Stimulated activated CD8-positive, alpha-beta memory T cell treated with anti-CD3 and anti-CD28 coated beads, Interleukin-4, amount 100 ng/mL, for 1 hour (primary cell): ENCODE measurements at places on chromosomes 3 and 15.

DNA sequence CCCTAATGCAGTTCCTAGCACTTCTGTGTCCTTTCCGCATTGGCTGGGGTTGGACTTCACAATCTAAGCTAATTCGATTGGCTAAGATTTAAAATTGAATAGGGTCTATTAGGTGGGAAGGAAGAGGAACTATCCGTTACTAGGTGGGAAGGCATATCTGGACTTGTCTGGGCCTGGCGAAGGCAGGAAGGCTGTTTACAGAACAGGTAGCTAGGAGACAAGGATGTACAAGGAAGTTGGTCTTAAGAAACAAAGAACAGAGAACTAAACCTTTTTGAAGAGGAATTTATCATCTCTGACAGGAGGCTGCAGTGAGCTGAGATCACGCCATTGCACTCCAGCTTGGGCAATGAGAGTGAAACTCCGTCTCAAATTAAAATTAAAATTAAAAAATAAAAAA, 17.3 kb upstream of the ATG7 start:
- no peak for DNase-seq

GRCh38 chr3:17747890-17748247, 5.4 kb upstream of the TBC1D5 start:
- no peak for DNase-seq

GRCh38 chr15:70063261-70063925, 34.3 kb downstream of the TLE3 start:
- DNase-seq = no peak

GRCh38 chr15:59200560-59200959, 6.1 kb upstream of the LDHAL6B start:
- no peak for DNase-seq

GRCh38 chr15:23424111-23424904, 22.7 kb downstream of the GOLGA6L2 start:
- DNase-seq = no peak

GRCh38 chr15:79116771-79117170, 26.2 kb upstream of the RASGRF1 start:
- DNase-seq = no peak

- DNase-seq = no peak
These were observed 173.7 kb downstream of the B3GALNT1 start for GRCh38 chr3:160931474-160931873.

DNA sequence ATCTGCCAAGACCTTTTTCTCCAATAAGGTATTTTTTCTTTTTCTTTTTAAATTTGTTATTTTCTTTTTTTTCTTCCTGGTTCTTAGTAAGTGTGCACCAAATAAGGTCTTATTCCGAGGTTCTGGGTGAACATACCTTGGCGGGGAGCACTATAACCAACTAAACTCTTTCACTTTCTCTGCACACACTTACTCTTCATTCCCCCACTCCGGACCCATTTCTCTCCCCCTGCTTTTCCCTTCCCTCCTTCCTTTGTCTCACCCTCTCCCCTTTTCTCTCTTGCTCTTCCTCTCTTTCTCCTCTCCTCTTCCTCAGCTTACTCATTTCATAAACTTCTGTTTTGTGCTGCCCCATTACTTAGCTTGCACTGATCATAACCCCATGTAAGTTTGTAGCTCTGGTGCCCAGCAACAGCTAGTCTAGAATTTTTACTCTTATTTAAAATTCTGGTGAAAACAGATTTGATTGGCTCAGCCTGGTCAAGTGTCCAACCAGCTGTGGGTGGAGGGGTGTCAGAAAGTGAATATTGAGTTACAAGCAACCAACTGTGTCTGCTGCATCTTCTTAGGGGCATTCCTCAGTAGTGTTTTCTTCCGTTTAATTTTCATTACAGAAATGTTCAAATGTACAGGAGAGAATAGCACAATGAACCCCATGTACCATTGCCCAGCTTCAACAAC, 297.5 kb downstream of the SHQ1 start:
- DNase-seq = no peak
